Aorta (tissue), 5 donors: ENCODE measurements at places on chromosomes 7 and 10. TPM values are rescaled to one million over a fixed set of nuclear protein-coding genes. Genes with fewer than 3 reads are reported as not detected.

Gene DOCK1
- total RNA-seq = 82.6 TPM

GRCh38 chr7:2709553-2710285, 21.7 kb downstream of the AMZ1 start:
- peak; percentile 88 for DNase-seq

- no peak for DNase-seq
These were observed 80.4 kb downstream of the PPP1R3C start for GRCh38 chr10:91552274-91553095.

Gene HOXA4
- total RNA-seq = 11.6 TPM

DNA sequence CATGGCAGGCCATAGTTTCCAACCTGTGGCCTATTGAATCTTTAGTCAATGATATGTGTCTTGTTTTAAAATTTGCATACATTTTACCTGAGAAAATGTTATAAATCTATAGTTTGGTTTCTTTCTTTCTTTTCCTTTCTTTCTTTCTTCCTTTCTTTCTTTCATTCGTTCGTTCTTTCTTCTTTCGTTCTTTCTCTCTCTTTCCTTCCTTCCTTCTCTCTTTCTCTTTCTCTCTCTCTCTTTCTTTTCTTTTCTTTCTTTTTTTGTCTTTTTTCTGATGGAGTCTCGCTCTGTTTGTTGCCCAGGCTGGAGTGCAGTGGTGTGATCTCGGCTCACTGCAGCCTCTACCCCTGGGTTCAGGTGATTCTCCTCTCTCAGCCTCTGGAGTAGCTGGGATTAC, 133.3 kb downstream of the IDE start:
- no peak for DNase-seq

DNA sequence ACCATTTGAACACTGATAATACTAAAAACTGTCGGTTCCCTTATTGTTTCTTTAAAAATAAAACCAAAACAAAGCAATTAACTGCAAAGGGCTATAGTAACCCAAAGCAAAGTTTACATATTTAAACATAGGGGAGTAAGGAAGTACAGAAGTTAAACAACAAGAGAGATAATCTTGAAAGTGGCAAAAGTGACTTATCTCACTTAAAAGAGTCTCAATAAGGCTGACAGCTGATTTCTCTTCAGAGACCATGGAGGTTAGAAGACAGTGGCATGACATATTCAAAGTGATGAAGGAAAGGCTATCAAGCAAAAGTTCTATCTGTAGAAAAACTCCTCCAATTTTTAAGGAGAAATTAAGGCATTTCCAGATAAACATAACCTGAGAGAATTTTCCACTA, 233.5 kb upstream of the HDAC9 start:
- no peak for DNase-seq
